ENCODE measurements at places on chromosomes 7 and 10.

DNA sequence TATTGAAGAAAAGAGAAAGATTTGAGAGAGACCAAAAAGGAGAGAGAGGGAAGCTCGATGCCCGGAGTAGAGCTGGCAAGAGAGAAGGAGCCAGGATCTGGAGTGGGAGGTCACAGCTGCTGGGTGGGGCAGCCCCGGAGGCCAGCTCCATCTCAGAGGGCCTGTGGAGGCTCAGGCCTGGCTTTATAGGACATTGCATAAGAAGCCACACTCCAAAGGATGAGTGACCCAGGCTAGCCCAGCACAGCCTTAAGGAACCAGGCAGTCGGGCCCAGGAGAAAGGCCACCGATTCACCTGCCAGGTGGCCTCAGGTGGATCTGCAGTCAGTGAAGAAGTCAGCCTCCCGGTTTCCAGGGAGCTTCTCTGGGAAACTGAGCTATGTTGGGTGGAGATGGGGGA, 676 bp downstream of the PLAC9 start:
- no peak for DNase-seq

DNA sequence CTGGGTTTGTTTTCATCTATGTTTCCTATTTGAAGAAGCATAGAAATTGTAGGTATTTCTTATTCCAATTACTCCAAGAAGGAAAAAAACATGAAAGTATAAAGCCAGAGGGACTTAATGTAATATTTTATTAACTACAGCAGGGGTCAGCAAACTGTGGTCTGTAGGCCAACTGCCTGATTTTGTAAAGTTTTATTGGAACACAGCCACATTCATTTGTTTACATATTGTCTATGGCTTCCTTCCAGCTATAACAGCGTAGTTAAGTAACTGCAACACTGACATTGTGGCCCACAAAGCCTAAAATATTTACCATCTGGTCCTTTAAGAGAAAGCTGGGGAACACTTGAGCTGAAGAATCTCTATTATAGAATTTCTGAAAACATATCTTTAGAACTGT, 306.2 kb downstream of the BICC1 start:
- no peak for DNase-seq

GRCh38 chr10:2791774-2792443, 275.4 kb upstream of the PFKP start:
- no peak for DNase-seq

GRCh38 chr10:5506751-5507648, 7.6 kb upstream of the CALML5 start:
- DNase-seq, result no peak

DNA sequence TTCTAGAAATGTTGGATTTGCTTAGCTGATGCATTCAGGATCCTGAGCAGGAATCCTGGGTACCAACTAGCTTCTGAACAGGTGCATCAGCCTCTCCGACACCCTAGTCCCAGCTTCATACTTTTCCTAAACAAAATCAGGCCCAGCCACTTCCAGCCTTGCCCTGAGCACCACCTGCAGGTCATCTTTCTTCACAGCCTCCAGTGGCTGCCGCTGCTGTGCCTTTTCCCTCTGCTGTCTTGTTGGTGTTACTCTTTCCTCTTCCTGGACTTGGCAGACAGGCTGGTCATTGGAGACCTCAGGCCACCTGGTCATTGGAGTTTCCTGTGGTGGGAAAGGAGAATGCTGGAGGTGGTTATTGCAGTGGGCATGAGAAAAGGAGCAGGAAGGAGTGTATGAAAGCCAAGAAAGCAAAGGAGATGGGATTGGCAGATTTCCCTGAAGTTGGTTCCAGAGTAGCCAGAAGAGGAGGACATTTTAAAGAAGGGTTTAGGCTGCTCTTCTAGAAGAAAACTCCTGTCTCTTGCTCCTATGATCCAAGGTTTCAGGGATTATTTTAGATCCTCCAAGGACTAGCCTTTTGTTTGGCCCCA, 48.2 kb upstream of the NFKB2 start:
- DNase-seq, result no peak

- DNase-seq, result no peak
Measured at GRCh38 chr10:28155726-28156125, 147.1 kb downstream of the MPP7 start.

- no peak for DNase-seq
Measured at GRCh38 chr7:11751315-11751714, 80.7 kb downstream of the THSD7A start.

GRCh38 chr10:3774814-3775695, 10.0 kb downstream of the KLF6 start:
- DNase-seq, result no peak

- no peak for DNase-seq
Measured at GRCh38 chr7:39069896-39070881, 92.5 kb downstream of the POU6F2 start.

GRCh38 chr10:116918583-116918982, 69.3 kb downstream of the ENO4 start:
- DNase-seq, result no peak

- DNase-seq, result peak; percentile 33
Measured at GRCh38 chr10:70602665-70603448, at the start of gene PRF1. Gene PRF1, minus strand, starts transcription at chr10:70602741. Its CDS starts 1,839 bp downstream, at chr10:70600902.

GRCh38 chr7:119724041-119724792, 548.8 kb upstream of the KCND2 start:
- DNase-seq, result no peak

DNA sequence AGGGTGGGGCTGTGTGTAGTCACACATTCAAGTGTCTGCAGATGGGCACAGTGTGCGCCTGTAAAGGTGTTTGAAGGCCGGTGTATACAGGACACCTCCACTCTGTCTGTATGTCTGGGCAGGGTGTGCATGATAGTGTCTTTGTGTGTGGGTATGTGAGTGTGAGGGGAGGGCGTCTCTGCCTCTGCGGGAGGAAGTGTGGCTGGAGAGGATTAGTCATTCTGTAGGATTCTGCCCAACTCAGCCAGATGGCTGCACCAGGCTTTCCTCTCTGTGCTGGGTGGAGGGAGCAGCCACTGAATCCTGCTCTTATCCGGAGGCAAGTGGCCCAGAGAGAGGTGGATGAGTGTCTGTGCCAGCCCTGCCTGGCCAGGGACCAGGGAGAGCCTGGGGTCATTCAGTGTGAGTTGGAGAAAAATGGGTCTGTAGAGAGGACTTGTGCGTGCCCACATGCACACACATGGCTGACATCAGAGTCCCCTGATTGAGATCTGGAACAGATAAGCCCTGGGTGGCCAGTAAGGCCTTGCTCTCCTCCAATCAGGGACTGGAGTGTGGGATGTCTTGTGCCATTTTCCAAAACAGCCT, 1.7 kb downstream of the SFXN3 start:
- DNase-seq, result peak; percentile 40

DNA sequence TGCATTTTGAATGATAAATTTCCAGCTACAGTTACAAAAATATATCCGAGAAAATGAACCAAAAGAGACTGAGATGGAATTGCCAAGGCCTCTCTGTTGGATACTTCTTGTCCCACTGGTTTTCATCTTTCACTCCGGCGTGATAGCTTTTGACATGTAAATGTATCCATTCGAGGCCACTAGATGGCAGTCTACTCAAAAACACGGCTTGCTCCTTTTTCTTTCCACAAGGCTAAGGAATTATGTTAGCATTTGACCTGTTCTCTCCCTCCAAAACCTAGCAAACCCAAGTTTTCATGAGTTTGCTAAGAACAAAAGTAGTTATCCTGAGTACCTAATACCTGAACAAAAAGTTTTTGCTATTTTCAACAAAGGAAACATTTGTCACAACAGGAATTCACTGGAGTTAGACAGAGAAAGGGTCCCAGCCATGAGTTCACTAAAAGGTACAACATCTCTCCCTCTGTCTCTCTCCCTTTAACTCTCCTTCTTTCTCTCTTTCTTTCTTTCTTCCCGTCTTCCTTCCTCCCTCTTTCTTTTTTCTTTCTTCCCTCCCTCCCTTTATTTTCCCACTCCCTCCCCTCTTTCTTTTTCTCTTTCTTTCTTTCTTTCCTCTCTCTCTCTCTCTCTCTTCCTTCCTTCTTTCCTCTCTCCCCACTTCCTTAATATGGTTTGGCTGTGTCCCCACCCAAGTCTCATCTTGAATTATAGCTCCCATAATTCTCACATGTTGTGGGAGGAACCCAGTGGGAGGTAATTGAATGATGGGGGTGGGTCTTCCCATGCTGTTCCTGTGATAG, 207.9 kb upstream of the MYO3A start:
- no peak for DNase-seq

- no peak for DNase-seq
Measured at GRCh38 chr10:83332690-83333089, 806.6 kb upstream of the GHITM start.

DNA sequence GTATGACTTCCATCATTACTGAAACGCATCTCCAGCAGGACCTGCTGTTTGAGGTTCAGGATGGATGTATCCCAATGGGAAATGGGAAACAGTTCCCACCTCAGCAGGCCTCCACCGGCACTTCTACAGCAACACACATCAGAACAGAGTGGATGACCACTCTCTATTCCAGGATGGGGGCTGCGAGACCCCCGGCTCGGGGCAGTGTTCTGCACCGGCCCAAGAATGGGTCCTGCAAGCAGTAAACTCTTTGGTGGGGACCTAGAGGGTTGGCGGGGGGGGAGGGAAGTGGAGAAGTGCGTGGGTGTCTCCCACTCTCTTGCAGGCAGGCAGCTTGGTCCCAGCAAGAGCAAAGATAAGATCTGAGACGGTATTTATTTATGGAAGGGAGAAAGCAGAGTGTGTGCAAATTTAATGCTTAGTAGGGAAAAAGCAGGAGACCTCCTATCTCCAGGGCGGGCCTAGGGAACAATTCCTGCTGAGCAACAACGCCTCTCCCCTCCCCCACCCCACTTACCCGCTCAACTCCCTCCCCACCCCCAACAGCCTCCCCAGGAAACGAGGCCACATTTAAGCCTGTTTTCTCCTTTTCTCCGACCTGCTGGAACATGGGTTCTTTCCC, 4.0 kb downstream of the SFMBT2 start:
- no peak for DNase-seq

Data from T-helper 17 cell (primary cell).